ENCODE measurements at places on chromosomes 11 and 22. TPM values are rescaled to one million over a fixed set of nuclear protein-coding genes. Genes with fewer than 3 reads are reported as not detected.

Gene ZNF215
- total RNA-seq: 12.3 TPM

Gene TMPRSS4
- total RNA-seq: not detected

Gene FBLN1
- total RNA-seq: not detected

Gene KRTAP5-9
- not detected for total RNA-seq

Gene TRMU
- total RNA-seq: 61.0 TPM

Gene ADAMTS15
- total RNA-seq: not detected

Gene PDE2A
- total RNA-seq: 1.8 TPM

Gene PATL1
- 31.9 TPM for total RNA-seq

Gene MOV10L1
- 2.9 TPM for total RNA-seq

Gene SLC22A6
- total RNA-seq: not detected

Gene MRGPRE
- total RNA-seq: not detected

Gene ACO2
- 102 TPM for total RNA-seq

Gene USP35
- 2.5 TPM for total RNA-seq

Gene FOLR1
- not detected for total RNA-seq

Gene ISX
- total RNA-seq: not detected

Gene CADM1
- total RNA-seq: not detected

Gene SCUBE2
- 6.8 TPM for total RNA-seq

Gene PPP1R14B
- total RNA-seq: 256 TPM

Gene MMP8
- not detected for total RNA-seq

Gene FGF3
- not detected for total RNA-seq

Gene KDM4D
- total RNA-seq: 3.6 TPM

Gene CBX7
- 1.7 TPM for total RNA-seq

Gene F2
- not detected for total RNA-seq

Gene OPCML
- total RNA-seq: not detected

Gene KRTAP5-2
- not detected for total RNA-seq

Gene TRIM6
- total RNA-seq: not detected

Gene ATG2A
- total RNA-seq: 16.2 TPM

Gene FBXO3
- total RNA-seq: 42.0 TPM

Gene CRYAB
- total RNA-seq: not detected

Gene C11orf16
- total RNA-seq: not detected

Gene CREBZF
- 230 TPM for total RNA-seq
